Thymus (tissue), 14 donors: ENCODE measurements at places on chromosomes 12 and 14.

- no peaks in the 10 kb centered on the region for H3K4me1 ChIP-seq
- H3K4me3 ChIP-seq: no peak overlapping the region
- H3K36me3 ChIP-seq: no peaks in the 10 kb centered on the region
- no peak overlapping the region for H3K27ac ChIP-seq
- H3K27me3 ChIP-seq: no peaks in the 10 kb centered on the region
These were observed 279.8 kb downstream of the AKAP6 start for GRCh38 chr14:32608857-32609256.

DNA sequence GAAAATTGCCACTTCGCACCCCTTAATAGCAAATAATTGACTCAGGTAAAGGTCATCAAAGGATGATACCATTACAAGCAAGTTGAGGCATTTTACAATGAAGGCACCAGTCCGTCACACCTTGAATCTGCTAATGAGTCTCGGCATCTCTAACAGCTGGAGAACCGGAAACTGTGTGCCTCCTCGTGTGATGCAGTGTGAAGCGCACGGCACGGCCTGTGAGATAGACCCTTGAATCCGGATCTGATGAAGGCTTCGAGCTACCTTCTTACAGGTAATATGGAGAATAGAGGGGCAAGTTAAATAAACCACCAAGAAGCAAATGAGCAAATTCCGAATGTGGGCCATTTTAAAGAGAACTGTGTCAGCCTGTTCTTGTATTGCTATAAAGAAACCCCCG is 19.8 kb upstream of the TUBA1A start:
- H3K27me3 ChIP-seq: no peaks in the 10 kb centered on the region
- H3K4me1 ChIP-seq: no peaks in the 10 kb centered on the region
- H3K27ac ChIP-seq: no peak overlapping the region
- H3K4me3 ChIP-seq: no peak overlapping the region
- DNase-seq: no peak
- no peaks in the 10 kb centered on the region for H3K36me3 ChIP-seq

- H3K27ac ChIP-seq: no peak overlapping the region
- no peak for DNase-seq
- H3K4me3 ChIP-seq: no peak overlapping the region
- no peaks in the 10 kb centered on the region for H3K27me3 ChIP-seq
These were observed 15.2 kb upstream of the CLIP1 start for GRCh38 chr12:122437656-122438121.

DNA sequence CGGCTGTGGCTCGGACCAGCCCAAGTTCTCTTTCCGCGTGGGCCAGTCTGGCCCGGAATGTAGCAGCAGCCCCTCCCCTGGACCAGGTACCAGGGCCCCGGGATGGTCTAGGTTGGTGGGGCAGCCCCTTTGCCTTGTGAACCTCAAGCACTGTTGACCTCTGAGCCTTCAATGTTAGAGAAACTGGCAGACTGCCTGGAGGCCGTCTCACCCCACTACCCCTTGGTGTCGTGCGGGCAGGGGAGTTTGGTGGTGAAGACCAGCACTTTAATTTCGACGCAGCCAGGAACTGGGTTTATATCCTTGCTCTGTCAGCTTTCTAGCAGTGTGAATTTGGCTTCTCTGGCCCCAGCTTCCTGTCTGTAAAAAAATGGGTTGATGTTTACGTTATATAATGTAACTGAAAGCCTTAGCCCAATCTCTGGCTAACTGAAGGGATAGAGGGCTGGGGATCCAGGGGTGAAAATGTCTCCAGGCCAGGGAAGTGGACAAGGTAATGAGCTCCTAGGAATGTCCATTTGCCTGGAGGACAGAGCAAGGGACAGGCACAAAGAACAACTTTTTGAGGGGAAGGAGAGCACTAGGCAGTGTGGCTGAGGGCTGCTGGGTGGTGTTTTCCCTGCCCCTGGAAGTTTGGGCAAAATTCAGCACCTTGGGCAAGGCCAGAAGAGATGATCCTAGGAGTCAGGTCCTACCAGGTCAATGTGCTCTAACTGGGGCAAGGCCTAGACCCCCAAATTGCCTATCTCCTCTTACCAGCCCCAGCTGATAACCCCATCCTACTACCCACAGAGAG is 11.4 kb downstream of the MCRS1 start:
- H3K4me3 ChIP-seq: no peak overlapping the region
- no peaks in the 10 kb centered on the region for H3K27me3 ChIP-seq
- H3K4me1 ChIP-seq: no peaks in the 10 kb centered on the region
- peaks cover 54% of the 10 kb centered on the region for H3K36me3 ChIP-seq

- no peak overlapping the region for H3K27ac ChIP-seq
- no peaks in the 10 kb centered on the region for H3K27me3 ChIP-seq
- H3K4me3 ChIP-seq: no peak overlapping the region
- H3K4me1 ChIP-seq: no peaks in the 10 kb centered on the region
- no peak for DNase-seq
These were observed 336.2 kb upstream of the GARIN6 start for GRCh38 chr12:99311373-99311772.

- H3K4me3 ChIP-seq: no peak overlapping the region
- H3K27ac ChIP-seq: no peak overlapping the region
- no peaks in the 10 kb centered on the region for H3K36me3 ChIP-seq
- DNase-seq: no peak
- no peaks in the 10 kb centered on the region for H3K4me1 ChIP-seq
These were observed 101.8 kb upstream of the DYRK2 start for GRCh38 chr12:67546746-67547145.

DNA sequence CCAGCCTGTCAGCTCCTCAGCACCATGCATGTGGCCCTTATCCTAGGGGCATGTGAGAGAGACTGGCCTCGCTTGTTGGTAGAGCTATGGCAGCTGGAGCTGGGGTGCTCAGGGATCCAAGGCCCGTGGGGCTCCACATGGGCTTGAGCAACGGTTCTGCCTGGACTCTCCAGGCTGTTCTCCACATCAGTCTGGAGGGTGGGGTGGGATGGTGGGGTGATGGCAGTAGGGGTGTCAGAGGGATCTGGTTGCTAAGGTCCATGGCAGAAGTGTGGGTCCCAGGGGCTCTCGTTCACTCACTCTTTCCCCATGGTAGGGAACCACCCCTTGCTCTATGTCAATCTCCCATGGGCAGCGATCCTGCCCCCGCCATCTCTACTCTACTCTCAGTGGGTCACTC is 622.6 kb downstream of the LRFN5 start:
- DNase-seq: no peak
- no peaks in the 10 kb centered on the region for H3K36me3 ChIP-seq
- H3K27me3 ChIP-seq: no peaks in the 10 kb centered on the region
- no peaks in the 10 kb centered on the region for H3K4me1 ChIP-seq
- H3K4me3 ChIP-seq: no peak overlapping the region
- H3K27ac ChIP-seq: no peak overlapping the region

DNA sequence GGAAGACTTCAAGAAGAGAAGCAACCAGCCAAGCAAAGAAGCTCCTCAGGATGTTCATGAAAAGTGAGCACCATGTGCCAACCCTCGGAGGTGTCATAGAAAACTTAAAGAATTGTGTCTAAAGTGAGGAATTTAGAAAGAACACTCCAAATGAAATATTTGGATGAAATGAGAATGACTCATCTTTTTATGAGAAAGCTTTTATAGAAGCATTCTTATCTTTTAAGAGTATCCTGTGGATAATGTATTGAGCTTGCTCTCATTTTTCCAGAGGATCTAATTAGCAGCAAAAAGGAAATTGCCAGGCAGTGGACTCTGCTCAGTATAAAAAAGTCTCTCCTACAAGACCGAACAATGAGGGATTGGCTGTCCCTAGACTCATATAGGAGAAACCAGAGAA is 454.9 kb downstream of the LRIG3 start:
- no peaks in the 10 kb centered on the region for H3K4me1 ChIP-seq
- H3K36me3 ChIP-seq: no peaks in the 10 kb centered on the region
- DNase-seq: no peak
